AG04450 (cell line): ENCODE measurements at places on chromosomes 6 and 20.

GRCh38 chr6:29813809-29814208 lies 13.8 kb upstream of the HLA-G start:
- DNase-seq, result no peak

DNA sequence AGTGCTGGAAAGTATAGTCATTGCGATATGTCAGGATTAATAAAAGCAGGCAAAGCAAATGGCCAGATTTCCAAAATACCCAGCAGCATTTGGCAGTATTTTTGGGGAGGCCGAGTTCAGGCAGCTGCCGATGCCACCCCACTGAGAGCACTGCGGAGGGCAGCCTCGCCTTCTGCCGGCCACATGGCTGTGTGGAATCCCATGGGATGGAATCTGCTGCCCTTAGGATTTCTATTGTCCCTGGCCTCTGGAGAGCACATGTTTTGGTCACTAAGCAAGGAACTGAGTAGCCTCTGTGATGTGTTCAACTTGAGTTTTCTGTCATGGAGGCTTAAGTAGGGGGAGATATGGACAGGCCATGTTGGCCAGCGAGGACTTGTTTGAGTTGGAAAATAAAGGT lies 123.0 kb downstream of the FARS2 start:
- DNase-seq, result no peak

DNA sequence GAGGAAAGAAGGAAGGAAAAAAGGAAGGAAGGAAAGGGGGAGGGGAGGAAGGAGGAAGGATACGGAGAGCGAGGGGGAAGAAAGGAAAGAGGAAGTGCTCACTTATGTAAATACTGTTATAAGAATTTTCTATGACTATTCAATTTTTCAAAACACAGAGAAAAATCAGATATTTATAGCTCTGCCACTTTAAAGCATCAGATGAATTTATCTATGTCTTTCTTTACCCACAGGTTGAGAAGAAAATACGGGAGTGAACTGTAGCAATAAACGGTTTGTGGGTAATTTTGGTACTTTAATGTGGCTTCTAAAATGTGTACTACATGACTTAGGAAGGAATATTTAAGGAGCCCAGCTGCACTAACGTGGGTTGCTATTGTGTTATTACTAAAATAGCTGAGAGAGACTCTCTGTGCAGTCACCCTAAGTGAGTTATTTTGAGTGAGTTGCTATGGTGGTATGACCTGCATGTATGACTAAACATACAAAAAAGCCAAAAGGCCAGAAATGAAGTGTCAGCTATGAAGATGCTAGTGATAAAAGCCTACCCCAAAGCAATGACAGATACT lies 225.5 kb downstream of the SOD2 start:
- DNase-seq, result no peak

GRCh38 chr6:38396209-38396608 lies 243.5 kb downstream of the BTBD9 start:
- DNase-seq, result no peak

- no peak for DNase-seq
These were observed 1075.6 kb upstream of the GJE1 start for GRCh38 chr6:141056945-141057625.

DNA sequence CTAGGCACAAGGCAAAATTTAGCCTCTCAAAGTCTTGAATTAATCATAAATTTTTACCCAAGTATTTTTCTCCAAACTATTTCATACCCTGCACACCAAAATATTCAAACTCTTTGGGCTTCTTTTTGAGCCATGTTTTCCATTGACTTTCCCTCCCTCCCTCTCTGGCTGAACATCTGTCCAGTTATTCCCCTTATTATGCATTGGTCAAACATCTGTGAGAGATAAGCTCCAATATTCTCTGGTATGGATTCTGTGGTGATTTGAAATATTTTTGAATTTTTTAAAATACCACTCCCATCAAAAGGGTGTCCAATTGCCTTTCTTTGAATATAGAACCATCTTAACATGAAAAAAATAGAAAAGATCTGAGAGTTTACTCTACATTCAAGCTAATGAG lies 244.2 kb downstream of the RFPL4B start:
- no peak for DNase-seq

DNA sequence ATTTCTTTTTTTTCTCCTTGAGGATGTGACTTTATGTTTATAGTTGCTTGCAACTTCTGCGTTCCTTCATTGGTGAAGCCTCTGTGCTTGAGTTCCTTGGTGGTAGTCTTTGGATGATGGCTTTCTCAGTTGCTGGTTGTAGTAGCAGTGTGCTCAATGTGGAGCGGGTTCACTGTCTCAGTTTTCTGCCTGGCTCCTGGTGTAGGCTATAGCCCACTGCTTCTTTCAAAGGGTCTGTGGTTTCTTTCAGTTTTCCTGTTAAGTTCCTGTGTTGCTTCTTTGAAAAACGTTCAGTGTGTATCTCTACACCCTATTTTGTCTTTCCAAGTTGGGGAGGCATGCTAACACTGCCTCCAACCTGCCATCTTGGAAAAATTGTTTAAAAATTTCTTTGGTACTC lies 33.9 kb upstream of the ZBTB24 start:
- no peak for DNase-seq

GRCh38 chr6:122184401-122184827 lies 215.0 kb upstream of the HSF2 start:
- peak; percentile 11 for DNase-seq

GRCh38 chr6:4128072-4128471 lies 7.3 kb downstream of the ECI2 start:
- no peak for DNase-seq

- DNase-seq, result no peak
These were observed 272.3 kb downstream of the CD109 start for GRCh38 chr6:73968221-73968757.

GRCh38 chr6:35469751-35470662 lies 1.8 kb downstream of the RPL10A start:
- no peak for DNase-seq

DNA sequence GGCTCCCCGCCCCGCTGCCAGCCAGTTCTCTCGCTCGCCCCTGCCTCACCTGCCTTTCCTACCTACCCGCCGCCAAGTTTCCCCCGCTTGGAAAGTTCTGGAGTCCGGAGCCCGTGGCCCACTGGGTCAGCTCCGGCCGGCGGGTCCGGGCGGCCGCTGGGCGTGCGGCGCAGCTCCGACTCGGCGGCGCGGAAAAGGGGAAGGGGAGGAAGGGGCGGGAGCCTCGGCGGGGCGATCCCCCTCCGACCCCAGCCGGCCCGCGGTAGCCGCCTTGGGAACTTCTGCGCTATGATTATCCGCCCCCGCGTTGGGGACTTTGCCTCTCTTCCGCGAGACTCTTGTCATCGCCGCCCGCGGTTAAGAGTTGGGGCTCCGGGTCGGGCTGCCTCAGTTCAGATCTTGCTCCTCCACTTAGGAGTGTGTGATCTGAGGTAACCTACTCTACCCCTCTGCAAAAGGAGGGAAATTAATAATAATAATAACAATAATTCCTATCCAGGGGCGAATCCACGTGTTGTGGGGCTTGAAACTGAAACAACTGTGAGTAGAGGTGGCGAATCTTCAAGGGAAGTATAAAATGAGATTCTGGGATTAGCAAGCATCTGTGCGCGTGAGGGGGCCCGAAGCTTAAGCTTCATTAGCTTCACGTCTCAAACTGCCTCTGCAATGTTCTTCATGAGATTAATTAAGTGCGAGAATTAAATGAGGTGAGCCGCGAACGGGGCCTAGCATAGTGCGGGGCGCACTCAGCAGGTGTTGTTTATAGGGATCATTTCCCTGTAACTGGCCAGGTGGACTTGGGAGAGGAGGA lies 30.8 kb downstream of the SF3B5 start:
- no peak for DNase-seq

DNA sequence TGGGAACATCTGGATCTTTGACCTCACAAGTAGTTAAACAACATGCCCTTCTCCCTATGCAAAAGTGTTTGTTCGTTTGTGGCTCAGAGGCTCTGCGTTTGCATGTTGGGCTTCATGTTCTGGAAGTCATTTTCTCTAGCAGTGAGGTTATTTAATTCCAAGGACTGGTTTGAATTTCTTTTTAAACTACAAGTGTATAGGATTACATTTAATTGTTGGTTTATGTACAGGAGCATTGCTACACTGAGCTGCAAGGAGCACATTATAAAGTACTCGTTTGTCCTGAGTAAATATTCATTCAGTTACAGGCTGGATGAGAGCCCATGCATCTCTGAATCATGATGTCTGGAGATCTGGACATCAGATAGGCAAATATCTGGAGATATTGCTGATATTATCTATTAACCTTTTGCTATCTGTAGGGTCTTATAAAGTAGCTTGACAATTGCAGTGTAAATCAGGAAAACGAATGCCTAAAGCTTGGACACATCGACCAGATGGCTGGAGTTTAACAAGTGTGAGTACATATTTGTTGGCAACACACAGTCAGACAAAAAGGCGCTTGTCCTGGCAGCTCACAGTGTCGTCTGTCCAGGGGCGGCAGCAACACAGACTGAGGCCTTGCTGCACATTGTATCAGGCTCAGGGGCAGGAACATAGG lies 84.6 kb downstream of the PDE7B start:
- no peak for DNase-seq

DNA sequence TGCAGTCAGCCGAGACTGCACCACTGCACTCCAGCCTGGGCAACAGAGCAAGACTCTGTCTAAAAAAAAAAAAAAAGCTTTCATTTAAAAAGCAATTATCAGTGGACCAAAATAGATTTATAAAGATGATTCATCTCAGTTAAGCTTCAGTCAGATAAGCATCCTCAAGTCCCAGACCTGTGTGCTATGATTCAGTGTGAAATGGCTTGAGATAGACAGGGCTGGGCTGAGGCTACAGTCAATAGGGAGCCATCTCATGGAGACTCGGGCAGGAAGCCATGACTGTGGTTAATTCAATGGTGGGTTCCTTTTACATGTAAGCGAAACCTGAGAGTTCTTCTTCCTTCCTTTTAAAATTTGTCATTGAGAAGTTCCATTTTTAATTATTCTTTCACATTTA lies 276.0 kb downstream of the TFAP2A start:
- no peak for DNase-seq

DNA sequence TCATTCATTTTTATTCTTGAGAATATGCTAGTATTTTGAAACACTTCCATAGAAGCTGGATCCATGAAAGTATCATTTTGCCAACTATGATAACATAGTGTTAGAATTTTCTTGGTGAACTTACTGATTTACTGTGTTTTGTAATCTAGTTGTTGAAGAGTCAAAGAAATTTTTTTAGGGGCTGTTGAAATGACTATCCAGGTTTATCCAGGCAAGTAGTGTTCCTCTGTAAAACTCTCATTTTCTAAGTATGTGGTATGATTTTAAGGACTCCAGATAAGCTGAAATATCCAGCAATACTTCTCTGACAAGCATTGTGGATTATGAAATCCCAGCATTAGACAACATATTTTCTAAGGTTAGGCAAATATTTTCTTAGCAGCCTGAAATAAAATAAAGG lies 95.9 kb downstream of the GRIK2 start:
- no peak for DNase-seq

DNA sequence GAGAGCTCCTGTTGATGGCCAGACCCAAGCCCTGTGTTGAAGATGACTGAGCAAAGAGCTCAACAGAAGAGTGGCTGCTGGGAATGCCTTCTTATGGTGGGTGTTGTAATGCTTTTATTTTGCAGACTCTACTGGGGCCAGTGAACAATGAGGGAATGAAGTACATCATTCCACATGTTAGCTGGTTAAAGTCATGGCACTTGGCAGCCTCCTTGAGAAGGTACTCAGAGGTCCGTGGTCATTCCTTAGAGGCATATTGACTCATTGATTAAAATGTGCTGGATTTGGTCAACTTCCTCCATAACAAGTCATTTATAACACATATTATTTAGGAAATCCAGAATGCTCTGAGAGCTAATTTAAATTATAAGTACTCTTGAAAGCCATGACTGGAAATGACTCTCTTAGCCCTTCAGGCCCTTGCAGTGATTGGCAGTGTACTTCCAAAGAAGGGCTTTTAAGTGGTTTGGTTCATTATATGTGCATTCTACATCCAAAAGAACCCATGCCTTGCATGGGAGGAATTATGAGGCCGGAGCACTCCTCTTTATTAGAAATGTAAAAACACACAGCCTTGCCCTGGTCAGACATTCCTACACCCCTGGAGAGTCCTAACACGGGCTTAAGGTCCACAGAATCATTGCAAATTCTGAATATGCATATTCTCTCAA lies 976.9 kb downstream of the KIF16B start:
- DNase-seq, result no peak

DNA sequence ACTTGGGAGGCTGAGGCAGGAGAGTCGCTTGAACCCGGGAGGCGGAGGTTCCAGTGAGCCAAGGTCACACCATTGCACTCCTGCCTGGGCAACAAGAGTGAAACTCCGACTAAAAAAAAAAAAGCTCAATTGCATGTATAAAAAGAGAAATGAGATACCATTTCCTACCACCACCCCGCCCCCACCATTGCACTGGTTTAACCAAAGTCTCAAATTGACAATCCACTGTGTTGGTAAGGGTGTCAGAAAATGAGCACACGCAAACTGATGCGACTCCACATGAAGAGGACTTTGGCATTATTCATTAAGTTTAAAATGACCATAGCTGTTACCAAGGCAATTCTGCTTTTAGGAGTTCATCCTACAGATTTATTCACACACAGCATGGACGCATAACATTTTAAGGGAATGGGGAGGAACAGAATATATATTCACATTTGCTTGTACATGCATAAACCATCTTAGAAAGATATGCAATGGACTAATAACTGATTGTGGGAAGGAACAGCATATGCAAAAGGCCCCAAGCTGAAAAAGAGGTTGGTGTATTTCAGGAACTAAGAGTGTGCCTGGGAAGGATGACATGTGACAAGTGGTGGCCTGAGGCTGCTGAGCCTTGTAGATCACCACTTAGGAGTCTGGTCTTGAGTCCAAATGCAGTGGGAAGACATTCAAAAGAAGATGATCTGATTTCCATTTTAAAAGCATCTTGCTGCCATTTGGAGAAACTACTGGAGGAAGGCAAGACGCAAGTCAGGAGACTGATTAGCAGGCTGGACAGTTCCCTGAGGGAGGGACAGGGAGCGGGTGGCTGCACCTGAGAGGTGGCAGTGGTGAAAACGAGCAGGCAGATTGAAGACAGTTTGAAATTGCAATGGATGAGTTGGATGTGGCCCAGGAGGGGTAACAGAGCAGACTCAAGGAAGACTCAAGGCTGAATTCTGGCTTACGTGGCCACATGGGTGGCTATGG lies 37.2 kb upstream of the PTPN1 start:
- DNase-seq, result no peak

DNA sequence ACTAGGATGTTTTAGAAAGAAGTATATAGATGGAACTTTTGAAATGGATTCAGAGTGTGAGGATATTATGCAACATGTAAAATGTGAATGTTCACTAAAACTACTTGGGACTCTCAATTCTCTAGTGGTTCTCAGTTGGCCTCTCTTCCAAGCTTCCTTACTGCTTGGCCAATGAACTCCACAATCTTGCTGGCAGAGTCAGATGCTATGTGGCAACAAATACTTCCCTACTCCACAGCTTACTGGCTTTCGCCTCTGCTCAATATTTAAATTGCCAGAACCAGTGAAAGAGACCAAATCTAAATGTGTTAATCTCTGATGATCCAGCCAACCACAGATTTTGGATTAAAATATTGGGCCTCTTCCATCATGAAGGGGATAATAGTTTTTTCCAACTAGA lies 138.4 kb downstream of the HTR1B start:
- DNase-seq, result no peak

GRCh38 chr6:8905757-8906156 lies 470.4 kb upstream of the SLC35B3 start:
- no peak for DNase-seq
